Stimulated activated CD4-positive, alpha-beta T cell treated with anti-CD3 and anti-CD28 coated beads, Interleukin-2, amount 100 ng/mL, for 48 hours (primary cell): ENCODE measurements at places on chromosomes 1 and 21.

- DNase-seq: no peak
Measured at GRCh38 chr1:22609291-22609690, 27.1 kb upstream of the C1QA start.

GRCh38 chr21:34344584-34344983, 19.2 kb upstream of the KCNE2 start:
- no peak for DNase-seq

GRCh38 chr21:35084869-35085268, 35.8 kb upstream of the RUNX1 start:
- no peak for DNase-seq

GRCh38 chr1:33547576-33547975, 75.1 kb downstream of the ZSCAN20 start:
- DNase-seq: no peak

DNA sequence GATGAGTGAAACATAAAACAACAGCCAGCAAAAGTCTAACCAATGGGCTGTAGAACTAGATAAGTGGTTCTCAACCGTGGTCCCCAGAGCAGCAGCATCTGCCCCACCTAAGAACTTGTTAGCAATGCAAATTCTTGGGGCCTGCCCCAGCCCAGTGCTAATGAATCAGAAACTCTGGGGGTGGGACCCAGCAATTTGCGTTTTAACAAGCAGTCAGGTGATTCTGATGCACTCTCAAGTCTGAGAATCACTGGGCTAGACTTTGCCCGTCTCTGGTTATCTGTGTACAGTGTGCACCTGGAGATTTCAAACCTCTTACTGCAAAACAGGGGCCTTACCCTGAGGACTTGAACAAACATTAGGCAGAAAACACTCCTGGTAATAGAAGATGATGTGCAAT, 66.5 kb downstream of the PLXNA2 start:
- no peak for DNase-seq

DNA sequence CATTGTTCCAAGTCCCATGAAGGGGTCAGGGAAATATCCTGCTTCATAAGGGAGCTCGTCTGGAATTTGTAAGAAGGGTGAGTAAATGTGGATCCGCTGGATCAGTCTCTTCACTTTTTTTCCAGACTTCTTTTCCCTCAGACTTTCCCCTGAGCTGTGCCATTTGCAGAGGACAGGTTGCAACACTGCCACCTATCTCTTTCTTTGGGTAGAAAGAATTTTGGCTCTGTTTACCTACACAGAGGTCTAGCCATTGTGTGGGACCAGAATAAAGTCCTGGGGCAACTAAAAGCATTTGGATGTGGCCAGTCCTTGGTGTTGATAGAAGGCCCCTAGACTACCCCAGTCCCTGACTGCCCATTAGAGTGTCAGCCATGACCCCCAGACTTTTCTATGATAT, 1146.7 kb upstream of the PRMT6 start:
- DNase-seq: no peak

DNA sequence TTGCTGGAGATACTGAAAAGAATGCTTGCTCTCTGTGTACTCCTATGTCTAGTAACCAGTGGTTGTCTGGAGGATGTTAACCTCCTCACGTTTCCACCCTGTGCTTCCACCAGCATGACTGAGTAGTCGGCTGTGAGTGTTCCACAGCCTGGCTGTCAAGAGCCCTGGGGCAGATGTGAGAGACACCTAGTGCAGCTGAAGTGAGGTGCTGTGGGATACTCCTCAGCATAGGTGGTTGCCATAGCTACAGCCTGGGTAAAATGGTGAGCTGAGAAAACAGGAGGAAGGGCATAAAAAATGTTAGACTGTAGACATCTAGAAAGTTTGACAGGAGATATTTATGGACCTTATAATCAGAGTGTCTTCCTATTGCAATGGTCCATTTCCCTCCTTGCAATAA, 15.8 kb downstream of the IVL start:
- no peak for DNase-seq

- no peak for DNase-seq
Measured at GRCh38 chr1:235404190-235404589, 37.0 kb downstream of the TBCE start.

GRCh38 chr1:61337981-61338848, 255.9 kb downstream of the NFIA start:
- no peak for DNase-seq
